Activated T-cell treated with anti-CD3 and anti-CD28 coated beads, Interleukin-2, amount 50 U/mL, for 24 hours (primary cell): ENCODE measurements at places on chromosomes 7 and 10.

DNA sequence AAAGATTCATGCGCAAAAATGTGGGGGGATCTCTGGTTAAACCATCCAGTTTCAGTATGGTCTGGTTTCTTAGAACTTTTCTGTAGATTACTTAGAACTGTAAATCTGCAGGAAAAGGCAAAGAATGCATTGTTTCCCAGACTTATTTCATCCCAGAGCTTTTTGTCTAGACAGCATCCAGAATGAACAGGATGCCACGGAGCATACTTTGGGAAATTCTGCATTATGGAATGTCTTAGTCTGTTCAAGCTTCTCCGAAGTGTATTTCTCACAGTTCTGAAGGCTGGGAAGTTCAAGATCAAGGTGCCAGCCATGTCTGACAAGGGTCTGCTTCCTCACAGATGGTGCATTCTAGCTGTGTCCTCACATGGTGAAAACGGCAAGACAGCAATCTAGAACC is 136.3 kb downstream of the INHBA start:
- H3K4me1 ChIP-seq = no peaks in the 10 kb centered on the region
- no peaks in the 10 kb centered on the region for H3K36me3 ChIP-seq
- no peak overlapping the region for H3K27ac ChIP-seq
- no peak overlapping the region for H3K4me3 ChIP-seq

GRCh38 chr10:6411436-6411835 is 168.6 kb downstream of the PRKCQ start:
- no peak for DNase-seq
- no peak overlapping the region for H3K27ac ChIP-seq
- H3K4me1 ChIP-seq = peaks cover 41% of the 10 kb centered on the region
- H3K4me3 ChIP-seq = no peak overlapping the region

- H3K4me3 ChIP-seq = no peak overlapping the region
- no peaks in the 10 kb centered on the region for H3K27me3 ChIP-seq
- no peaks in the 10 kb centered on the region for H3K4me1 ChIP-seq
- no peak for DNase-seq
These were observed 457.3 kb upstream of the NFE2L3 start for GRCh38 chr7:25694699-25695098.

DNA sequence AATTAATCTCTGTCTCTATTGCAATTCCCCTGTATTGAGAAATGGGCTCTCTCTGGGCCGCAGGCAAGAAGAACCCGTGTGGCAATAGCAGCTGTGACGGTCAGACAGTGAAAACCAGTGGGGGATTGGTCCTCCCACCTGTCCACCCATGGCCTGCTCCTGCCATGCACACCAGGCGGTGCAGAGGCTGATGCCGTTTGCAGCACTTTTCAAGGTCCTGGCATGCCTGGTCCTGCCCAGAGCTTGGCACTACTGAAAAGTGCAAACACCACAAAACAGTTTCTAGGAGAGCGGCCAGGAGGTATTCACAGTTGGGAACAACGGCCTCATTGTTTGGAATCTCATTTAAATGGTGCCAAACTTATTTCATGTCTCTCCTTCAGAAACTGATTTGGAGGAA is 41.5 kb downstream of the PSPH start:
- H3K4me3 ChIP-seq = no peak overlapping the region
- no peak for DNase-seq
- H3K36me3 ChIP-seq = peaks cover 28% of the 10 kb centered on the region
- H3K27me3 ChIP-seq = no peaks in the 10 kb centered on the region

GRCh38 chr7:44622342-44623151 is 16.1 kb downstream of the OGDH start:
- DNase-seq = peak; percentile 57
- peaks cover 89% of the 10 kb centered on the region for H3K4me1 ChIP-seq
- H3K4me3 ChIP-seq = peak overlapping the region; percentile 59
- peaks cover 72% of the 10 kb centered on the region for H3K36me3 ChIP-seq
- H3K27me3 ChIP-seq = no peaks in the 10 kb centered on the region
- H3K27ac ChIP-seq = peak overlapping the region; percentile 91

DNA sequence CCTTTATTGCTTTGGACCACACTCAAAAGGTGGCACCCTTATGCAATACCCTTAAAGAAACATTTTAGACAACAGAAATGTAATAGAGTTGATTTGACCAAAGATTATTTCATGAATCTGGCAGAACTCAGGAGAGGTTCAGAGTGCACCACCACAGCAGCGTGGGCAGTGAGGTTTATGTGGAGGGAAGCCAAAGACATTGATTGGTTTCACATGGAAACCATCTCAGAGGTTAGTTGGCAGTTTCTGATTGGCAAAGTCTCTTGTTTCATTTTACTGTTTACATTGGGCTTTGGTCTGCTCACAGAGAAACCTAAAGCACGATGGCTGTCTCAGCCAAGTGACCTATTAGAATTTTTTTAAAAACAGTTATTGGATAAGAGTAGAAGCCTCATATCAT is 101.3 kb downstream of the SDHAF3 start:
- H3K27ac ChIP-seq = no peak overlapping the region
- H3K27me3 ChIP-seq = peaks cover 33% of the 10 kb centered on the region
- no peaks in the 10 kb centered on the region for H3K36me3 ChIP-seq
- H3K4me1 ChIP-seq = no peaks in the 10 kb centered on the region

- peaks cover 6% of the 10 kb centered on the region for H3K4me1 ChIP-seq
- no peak overlapping the region for H3K4me3 ChIP-seq
- H3K36me3 ChIP-seq = peaks cover 35% of the 10 kb centered on the region
- no peak for DNase-seq
- no peak overlapping the region for H3K27ac ChIP-seq
These were observed 41.3 kb upstream of the GGCT start for GRCh38 chr7:30545791-30546555.

GRCh38 chr7:6071406-6071805 is 40.2 kb downstream of the ANKRD61 start:
- H3K4me3 ChIP-seq = no peak overlapping the region
- H3K36me3 ChIP-seq = no peaks in the 10 kb centered on the region
- no peaks in the 10 kb centered on the region for H3K4me1 ChIP-seq
- no peak overlapping the region for H3K27ac ChIP-seq

DNA sequence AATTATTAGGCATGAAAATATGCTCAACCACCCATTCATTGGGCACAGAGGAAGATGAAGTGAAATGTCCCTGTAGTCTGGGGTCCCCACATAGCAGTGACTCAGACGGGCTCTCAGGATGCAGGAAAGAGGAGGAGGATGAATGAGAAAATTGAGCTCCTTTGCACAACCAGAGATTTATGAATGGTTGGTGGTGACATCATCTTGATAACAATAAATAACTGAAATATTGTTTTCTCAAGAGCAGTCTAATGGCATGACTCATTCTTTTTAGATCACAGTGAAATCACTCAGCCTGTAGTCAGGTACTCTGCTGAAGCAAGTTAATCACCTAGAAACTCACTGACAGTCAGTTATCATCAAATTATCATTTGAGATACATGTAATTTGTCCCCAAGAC is 254.1 kb downstream of the RELN start:
- H3K27ac ChIP-seq = no peak overlapping the region
- H3K4me1 ChIP-seq = no peaks in the 10 kb centered on the region
- no peaks in the 10 kb centered on the region for H3K36me3 ChIP-seq

DNA sequence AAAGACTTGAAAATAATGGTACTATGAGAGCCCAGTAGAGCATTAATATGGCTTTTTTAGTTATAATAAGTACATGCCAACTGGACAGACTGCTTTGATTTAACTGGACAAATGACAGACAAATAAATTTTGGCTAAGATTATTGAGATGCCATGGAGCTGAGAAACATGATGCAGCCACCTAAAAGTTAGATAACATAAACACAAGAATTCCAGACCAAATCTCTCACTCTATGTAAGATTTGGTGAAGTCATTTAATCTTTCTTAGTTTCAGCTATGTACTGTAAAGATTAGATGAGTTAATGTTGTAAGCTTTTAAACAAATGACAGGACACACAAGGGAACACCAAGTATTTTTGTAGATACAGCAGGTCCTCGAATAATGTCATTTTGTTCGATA is 118.2 kb downstream of the CACNA2D1 start:
- no peak overlapping the region for H3K4me3 ChIP-seq
- H3K27me3 ChIP-seq = no peaks in the 10 kb centered on the region
- no peak for DNase-seq
- H3K36me3 ChIP-seq = no peaks in the 10 kb centered on the region

- H3K36me3 ChIP-seq = no peaks in the 10 kb centered on the region
- no peak for DNase-seq
- H3K27me3 ChIP-seq = peaks cover 9% of the 10 kb centered on the region
- H3K27ac ChIP-seq = no peak overlapping the region
- H3K4me3 ChIP-seq = no peak overlapping the region
- no peaks in the 10 kb centered on the region for H3K4me1 ChIP-seq
These were observed 14.7 kb downstream of the GPR141 start for GRCh38 chr7:37698276-37698675.

DNA sequence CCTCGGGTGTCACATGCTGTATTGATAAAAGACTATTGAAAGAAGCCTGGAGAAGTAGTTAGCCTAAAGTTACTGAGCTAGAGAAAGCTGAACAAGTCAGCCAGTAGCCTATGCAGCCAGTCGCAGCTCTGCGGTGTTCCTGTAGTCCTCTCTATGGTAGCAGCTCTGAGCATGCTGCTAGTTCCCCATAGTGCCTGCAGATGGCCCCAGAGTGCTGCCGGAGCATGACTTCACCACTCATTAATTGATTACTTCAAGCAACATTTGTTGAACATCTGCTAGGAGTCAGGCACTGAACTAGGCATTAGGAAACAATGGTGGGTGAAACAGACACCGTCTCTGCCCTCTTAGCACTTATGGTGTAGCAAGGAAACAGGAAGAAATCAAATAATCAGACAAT is 422.7 kb downstream of the SORCS3 start:
- H3K36me3 ChIP-seq = no peaks in the 10 kb centered on the region
- H3K27me3 ChIP-seq = no peaks in the 10 kb centered on the region
- H3K4me3 ChIP-seq = no peak overlapping the region

- H3K4me3 ChIP-seq = no peak overlapping the region
- no peaks in the 10 kb centered on the region for H3K27me3 ChIP-seq
- DNase-seq = no peak
- H3K4me1 ChIP-seq = peaks cover 4% of the 10 kb centered on the region
These were observed 8.2 kb upstream of the PAXIP1 start for GRCh38 chr7:155011086-155011485.

GRCh38 chr10:125038637-125039036 is 96.7 kb downstream of the ZRANB1 start:
- H3K27me3 ChIP-seq = no peaks in the 10 kb centered on the region
- H3K4me3 ChIP-seq = no peak overlapping the region
- DNase-seq = no peak
- H3K4me1 ChIP-seq = no peaks in the 10 kb centered on the region
- H3K36me3 ChIP-seq = no peaks in the 10 kb centered on the region
